ENCODE measurements at places on chromosomes 13 and 19.

DNA sequence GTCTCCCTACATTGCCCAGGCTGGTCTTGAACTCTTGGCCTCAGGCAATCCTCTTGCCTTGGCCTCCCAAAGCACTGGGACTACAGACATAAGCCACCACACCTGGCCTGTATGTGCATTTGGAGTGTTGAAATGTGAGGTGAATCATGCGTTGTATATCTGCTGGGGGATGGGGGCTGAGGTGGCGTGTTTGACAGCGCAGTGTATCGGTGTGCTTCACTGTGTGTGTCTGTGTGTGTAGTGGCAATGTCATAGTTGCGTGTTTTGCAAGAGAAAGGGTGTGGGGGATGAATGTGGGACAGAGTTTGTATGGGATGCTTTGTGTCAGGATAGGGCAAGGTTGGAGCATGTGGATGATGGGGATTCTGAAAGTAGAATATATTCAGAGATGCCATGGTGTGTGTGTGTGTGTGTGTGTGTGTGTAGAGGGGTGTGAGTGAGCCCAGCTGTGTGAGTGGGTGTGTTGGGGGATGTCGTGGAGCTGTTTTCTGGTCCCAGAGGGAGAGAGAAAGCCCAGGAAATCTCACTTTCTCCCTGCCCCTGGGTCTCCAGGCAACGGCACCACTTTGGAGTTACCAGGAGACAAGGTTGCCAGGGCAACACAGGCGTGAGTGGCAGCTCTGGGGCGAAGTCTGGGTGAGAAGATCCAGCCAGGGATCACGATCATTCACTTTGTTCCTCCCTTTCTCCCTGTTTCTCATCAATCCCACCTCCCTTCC lies 1.1 kb upstream of the SWSAP1 start:
- no peak for DNase-seq

DNA sequence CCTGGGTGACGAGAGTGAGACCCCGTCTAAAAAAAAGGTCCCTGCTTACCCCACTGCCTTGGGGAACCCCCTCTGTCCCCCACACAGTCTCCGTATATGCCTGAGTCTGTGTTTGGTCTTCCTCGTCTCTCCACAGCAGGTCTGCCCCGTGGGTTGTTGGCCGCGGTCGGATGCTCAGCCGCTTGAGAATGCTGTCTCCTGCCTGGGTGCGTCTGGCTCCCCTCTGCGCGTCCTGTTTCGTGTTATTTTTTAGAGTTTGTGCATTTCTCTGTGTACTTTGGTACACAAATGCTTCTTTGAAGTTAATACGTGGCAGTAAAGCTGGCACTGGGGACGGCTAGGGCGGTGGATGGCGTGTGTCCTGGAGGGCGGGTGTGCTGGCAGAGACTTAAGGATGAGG lies 34.9 kb downstream of the KDM4B start:
- DNase-seq, result no peak

DNA sequence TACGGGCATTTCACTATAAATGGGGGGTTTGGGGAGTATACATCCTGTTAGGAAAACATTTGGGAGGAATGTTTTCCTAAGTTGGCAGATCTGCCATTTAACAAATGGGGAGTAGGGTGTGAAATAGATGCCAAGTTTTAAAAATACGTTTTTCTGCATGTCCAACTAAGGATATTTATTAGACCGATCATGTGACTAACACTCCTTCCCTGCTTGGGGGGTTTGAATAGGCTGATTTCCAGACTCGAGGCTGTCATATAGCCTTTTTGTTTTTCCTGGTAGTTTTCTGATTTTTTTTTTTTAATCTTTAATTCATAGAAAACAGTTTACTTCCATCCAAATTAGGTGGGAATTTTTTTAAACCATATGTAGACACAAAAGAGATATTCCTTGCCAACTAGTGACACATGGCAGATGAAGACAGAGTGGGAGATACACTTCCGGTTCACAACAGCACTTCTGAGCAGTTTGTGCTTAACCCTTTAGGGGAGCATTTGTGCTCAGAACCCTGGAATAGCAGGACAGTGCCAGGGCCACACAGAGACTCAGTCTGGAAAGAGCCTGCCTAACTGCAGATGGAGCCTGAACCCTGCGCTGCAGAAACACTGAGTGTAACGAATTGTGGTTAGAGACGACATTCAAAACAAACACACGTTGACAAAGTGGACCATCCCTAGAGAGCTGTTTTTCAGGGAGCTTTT lies 5.6 kb upstream of the GATAD2A start:
- no peak for DNase-seq

- DNase-seq, result no peak
Observed at GRCh38 chr13:61413572-61414535, 1.8 kb downstream of the PCDH20 start.

- no peak for DNase-seq
Observed at GRCh38 chr13:110991991-110992508, 77.2 kb upstream of the ANKRD10 start.

DNA sequence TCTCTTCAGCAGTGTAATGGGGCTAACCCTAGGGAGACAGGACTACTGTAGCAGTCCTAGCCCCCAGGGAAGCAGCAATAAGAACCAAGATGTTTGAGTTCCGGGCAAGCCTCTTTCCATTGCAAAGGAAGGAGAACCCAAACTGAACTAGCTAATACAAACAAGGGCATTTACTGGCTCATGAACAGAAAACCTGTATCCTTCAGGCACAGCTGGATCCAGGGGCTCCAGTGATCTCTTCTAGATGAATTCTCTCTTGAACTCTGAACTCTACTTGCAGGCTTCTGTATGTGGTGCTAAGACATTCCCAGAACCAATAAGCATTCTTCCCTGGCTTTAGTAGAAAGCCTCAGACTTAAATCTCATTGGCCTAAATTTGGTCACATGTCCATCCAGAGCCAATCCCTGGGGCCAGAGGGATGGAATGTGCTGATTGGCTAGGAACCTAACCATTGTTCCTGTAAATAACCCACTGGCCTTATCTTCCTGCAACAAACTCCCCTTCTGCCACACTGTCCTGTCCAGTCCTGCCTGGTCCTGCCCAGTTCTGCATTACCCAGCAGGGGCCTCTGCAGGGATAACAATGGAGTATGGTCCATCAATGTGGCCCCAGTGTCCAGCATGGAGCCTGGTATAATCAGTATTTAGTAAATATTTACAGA lies 3.9 kb upstream of the PODNL1 start:
- no peak for DNase-seq

DNA sequence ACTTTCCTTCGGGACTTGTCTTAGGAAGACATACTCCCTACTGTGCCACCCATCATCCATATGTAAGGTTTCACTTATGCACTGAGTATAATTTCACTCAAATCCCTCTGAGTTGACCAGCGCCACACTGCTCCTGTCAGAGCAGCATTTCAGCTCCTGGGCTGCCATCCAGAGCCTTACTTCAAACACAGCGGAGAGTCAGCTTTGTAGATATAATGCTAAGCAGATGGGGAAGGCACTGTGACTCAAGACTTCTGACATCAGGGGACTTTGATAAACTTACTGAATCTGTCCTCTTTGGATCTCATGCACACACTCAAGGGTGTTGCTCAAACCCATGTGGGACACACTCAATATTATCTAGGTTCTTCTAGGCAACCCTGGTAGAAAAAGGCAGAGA lies 34.9 kb downstream of the DOCK9 start:
- no peak for DNase-seq

DNA sequence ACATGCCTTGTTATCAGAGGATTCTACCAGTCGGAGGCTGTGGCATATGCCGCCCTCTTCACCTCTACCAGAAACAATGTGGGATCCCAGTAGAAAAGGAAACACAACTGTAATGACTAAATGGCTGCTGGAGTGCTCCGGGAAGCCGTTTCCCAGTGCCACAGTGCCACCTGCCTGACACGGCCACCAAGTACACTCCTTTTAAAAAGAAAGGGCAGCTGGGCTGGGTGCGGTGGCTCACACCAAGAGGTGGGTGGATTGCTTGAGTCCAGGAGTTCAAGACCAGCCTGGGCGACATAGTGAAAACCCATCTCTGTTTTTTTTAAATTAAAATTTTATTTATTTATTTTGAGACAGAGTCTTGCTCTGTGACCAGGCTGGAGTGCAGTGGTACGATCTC lies 67.3 kb downstream of the TRPM4 start:
- peak; percentile 68 for DNase-seq

- no peak for DNase-seq
Observed at GRCh38 chr19:45294291-45295029, 28.2 kb downstream of the CKM start.

- peak; percentile 2 for DNase-seq
Observed at GRCh38 chr19:52492994-52493470, 34.4 kb upstream of the ZNF808 start.

- DNase-seq, result peak; percentile 50
Observed at GRCh38 chr19:11673608-11674041, 65.1 kb downstream of the ZNF823 start.

DNA sequence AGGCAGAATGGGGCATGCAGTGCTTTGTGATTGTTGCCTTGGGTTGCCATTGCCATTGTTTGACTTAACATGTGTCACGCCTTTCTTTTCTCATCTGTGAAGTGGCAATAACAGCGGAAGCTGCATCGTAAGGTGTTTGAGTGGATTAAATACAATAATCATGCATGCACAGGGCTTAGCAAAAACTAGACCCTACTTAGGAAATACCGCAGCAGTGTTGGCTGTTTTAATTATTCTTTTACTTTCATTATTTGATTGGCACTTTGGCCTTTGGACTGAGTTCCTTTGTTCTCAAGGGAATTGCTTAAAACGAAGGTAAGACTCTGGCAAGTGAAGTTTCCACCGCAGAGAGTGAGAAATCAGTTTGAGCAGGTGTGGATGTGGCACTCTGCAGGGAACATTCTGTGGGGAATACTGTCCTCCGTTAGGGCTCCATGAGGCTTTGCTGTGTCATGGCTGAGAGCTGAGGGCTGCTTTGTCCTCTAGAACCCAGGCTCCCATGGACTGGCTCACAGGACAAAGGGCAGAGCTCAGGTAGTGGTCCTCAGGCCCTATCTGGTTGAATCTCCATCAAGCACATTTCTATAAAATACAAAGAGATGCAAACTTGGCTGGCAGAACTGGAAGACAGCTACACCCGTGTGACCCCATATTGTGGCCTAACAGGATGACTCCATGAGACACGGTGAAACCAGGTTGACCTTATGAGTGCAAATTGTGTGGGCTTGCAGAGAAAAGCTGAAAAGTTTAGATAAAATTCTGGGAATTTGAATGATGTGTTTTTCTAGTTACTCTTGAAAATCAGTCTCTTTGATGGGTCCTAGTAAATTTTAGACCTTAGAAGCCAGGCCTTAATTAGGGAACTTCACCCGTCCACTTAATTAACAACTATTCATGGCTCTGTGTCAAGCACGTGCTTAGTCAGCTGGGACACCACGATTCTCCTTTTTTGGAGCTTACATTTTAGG lies 407.2 kb downstream of the KCNRG start:
- DNase-seq, result no peak

GRCh38 chr13:57991041-57991440 lies 359.5 kb downstream of the PCDH17 start:
- no peak for DNase-seq

DNA sequence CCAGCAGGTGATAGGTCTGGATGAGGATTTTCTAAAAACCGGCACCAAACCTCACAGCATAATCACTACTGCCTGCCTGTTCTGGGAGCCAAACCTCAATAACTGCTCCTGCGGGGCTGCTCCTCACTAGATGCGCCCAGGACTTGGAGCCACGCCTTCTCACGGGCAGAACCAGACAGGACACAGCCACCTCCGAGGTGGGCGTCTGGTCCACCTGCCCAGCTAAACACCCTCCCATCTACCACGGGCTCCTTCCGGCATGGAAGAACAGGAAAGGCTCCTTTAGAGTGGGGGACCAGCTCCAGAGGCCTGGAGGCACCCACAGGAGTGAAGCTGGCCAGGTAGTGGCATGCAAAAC lies 73.5 kb downstream of the PEPD start:
- no peak for DNase-seq

DNA sequence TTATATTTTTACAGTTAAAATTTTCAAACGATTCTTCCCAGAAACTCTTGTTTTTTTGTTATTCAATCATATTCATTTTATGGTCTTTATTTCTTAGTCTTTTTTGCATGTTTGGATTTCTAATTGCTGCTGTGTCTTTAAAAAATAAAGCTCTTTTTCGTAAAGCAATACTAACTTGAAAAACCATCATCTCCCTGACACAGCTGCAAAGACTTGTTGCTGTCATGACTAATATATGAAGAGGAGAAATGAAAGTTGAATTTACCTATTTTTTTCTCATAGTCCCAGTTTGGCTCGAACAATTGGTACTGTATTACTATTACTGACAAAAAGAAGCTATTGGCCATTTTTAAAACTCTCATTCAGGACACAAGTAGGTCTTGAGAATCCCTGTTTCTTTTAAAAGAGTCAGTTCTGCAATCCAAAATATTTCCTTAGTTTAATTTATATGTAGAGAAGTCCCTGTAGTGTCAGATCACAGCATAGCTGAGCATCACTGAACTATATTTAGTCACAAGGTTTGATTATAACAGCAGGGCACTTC lies 12.1 kb upstream of the SPART start:
- DNase-seq, result no peak

GRCh38 chr19:9140159-9140874 lies at the start of gene ZNF317:
Gene ZNF317, plus strand, starts transcription at chr19:9140397. Its CDS starts 15,620 bp downstream, at chr19:9156017.
- peak; percentile 92 for DNase-seq

GRCh38 chr13:42280537-42280936 lies 8.6 kb downstream of the AKAP11 start:
- DNase-seq, result no peak

DNA sequence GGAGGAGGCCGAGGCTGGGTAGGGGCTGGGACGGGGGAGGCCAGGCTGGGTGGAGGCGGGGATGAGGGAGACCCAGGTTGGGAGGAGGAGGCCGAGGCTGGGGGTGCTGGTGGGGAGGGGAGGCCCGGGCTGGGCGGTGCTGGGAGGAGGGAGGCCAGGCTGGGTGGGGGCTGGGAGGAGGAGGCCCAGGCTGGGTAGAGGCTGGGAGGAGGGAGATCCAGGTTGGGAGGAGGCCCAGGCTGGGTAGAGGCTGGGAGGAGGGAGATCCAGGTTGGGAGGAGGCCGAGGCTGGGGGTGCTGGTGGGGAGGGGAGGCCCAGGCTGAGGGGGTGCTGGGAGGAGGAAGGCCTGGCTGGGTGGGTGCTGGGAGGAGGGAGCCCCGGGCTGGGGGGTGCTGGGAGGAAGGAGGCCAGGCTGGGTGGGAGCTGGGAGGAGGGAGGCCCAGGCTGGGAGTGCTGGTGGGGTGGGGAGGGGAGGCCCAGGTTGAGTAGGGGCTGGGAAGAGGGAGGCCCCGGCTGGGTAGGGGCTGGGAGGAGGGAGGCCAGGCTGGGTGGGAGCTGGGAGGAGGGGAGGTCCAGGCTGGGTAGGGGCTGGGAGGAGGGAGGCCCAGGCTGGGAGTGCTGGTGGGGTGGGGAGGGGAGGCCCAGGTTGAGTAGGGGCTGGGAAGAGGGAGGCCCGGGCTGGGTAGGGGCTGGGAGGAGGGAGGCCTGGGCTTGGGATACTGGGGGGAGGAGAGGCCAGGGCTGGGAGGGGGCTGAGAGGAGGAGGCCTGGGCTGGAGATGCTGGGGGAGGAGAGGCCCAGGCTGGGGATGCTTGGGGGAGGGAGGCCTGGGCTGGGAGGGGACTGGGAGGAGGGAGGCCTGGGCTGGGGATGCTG lies 10.7 kb downstream of the TPGS1 start:
- DNase-seq, result no peak

GRCh38 chr13:46561691-46562090 lies 8.7 kb downstream of the LRCH1 start:
- DNase-seq, result no peak

Data from activated CD4-positive, alpha-beta T cell treated with anti-CD3 and anti-CD28 coated beads for 48 hours (primary cell).